ENCODE measurements at places on chromosomes 11 and 22.

DNA sequence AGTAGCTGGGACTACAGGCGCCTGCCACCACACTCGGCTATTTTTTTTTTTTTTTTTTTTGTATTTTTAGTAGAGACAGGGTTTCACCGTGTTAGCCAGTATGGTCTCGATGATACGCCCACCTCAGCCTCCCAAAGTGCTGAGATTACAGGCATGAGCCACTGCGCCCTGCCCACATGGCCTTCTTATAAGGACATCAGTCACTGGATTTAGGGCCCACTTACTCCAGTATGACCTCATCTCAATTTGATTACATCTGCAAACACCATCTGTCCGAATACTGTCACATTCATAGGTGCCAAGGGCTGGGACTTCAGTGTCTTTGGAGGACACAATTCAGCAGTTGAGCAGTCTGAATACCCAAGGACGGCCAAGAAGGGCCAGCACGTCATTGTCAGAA lies 8.2 kb upstream of the PRR5 start:
- no peak overlapping the region for H3K4me3 ChIP-seq
- no peak overlapping the region for H3K27ac ChIP-seq
- peaks cover 10% of the 10 kb centered on the region for H3K4me1 ChIP-seq
- no peaks in the 10 kb centered on the region for H3K36me3 ChIP-seq
- no peaks in the 10 kb centered on the region for H3K27me3 ChIP-seq

DNA sequence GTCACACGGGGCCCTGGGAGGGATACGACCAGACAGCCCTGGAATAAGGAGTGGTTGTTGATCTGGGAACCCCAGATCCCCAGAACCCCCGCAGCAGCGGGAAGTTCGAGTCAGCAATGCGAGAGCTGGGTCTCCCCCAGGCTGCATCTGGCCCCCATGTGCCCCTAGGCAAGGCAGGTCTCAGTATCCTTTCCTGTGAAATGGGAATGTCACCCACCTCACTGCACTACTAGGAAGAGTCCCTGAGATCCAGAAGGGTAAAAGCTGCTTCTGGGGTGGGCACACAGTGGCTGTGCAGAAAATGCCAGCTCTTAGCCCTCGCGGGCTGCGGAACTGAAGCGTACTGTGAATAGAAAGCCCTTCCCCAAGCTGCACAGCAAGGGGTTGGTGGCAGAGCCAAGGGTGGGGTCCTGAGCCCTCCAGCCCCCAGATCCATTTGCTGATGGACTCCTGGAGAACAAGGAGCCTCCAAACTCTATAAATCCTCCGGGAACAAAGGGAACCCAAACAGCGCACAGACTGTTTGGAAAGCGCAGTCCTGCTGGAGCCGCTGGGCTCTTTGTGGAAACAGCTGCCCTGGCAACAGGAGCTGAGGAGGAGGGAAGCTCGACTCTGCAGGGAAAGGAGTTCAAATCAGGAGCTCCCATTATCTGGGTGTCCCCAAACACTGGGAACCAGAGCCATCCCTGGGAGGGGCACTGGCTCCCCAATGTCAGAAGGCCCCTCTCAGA lies 68.2 kb upstream of the SHISAL1 start:
- H3K36me3 ChIP-seq, result no peaks in the 10 kb centered on the region
- no peak for DNase-seq
- H3K27me3 ChIP-seq, result peaks cover 4% of the 10 kb centered on the region
- H3K4me1 ChIP-seq, result no peaks in the 10 kb centered on the region

DNA sequence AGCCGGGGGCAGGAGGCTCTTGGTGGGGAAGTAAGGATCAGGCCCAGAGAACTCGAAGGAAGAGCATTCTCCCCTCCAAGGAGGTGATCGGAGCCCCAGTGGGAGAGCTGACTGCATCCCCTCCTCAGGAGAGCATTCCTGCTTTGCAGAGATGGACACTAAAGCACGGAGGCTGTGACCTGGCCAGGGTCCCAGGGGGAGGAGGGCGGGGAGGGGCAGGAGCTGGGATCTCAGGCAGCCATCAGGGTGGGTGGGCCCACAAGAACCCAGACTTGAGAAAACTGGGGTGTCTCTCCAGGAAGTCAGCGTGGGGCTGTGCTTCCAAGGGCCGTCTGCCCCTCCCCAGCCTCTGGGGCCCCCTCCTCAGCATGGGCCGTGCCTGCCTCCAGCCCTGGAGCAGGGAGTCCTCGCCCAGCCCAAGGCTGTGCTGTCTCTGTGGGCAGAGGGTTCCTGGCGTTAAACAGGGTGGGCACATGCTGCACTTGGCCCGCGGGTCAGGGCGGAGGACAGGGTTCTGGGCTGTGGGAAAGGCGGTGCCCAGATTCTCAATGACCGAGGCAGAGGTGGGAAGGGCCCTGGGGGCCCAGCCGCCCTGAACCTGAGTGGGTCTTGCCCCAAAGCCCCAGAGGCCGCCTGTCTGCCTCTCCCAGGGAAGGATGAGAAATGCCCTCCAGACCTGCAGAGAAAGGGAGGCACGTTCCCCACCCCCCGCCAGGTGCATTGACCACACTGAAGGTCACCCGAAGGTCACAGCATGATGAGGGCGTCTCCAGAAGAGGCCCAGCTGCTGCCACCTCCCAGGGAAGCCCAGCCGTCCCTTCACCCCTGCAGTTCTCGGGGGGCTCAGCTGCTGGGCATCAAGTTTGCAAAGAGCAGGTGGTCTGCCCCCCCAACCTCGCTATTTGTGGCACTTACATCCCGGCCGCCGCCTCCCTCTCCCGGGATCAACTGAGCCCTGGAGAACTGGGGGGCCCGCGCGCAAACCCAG lies 643 bp downstream of the CEND1 start:
- peaks cover 17% of the 10 kb centered on the region for H3K4me1 ChIP-seq
- H3K27me3 ChIP-seq, result no peaks in the 10 kb centered on the region
- H3K36me3 ChIP-seq, result peaks cover 6% of the 10 kb centered on the region
- H3K27ac ChIP-seq, result no peak overlapping the region
- no peak for DNase-seq

DNA sequence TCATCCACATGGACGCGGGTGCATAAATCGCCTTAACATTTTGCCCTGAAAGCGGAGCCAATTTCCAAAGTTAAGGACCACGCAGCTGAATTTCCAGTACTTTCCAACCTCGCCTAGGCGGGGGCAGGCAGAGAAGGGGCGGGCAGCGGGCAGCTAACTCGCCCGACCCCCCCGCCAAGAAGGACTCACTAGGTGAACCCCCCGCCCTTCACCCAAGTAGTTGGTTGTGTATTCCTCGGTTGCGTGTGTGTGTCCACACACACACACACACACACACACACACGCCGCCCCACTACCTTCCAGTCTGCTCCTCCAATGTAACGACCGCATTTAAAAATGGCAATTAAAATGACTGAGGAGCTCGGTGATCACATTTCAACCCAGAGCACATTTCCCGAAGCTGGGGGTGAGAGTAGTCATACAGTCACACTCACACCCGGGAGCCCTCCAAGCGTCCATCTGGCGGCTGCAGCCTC lies 1.4 kb downstream of the TENM4 start:
- no peaks in the 10 kb centered on the region for H3K4me1 ChIP-seq
- no peaks in the 10 kb centered on the region for H3K36me3 ChIP-seq
- H3K4me3 ChIP-seq, result no peak overlapping the region
- H3K27me3 ChIP-seq, result peaks cover 26% of the 10 kb centered on the region
- no peak overlapping the region for H3K27ac ChIP-seq

DNA sequence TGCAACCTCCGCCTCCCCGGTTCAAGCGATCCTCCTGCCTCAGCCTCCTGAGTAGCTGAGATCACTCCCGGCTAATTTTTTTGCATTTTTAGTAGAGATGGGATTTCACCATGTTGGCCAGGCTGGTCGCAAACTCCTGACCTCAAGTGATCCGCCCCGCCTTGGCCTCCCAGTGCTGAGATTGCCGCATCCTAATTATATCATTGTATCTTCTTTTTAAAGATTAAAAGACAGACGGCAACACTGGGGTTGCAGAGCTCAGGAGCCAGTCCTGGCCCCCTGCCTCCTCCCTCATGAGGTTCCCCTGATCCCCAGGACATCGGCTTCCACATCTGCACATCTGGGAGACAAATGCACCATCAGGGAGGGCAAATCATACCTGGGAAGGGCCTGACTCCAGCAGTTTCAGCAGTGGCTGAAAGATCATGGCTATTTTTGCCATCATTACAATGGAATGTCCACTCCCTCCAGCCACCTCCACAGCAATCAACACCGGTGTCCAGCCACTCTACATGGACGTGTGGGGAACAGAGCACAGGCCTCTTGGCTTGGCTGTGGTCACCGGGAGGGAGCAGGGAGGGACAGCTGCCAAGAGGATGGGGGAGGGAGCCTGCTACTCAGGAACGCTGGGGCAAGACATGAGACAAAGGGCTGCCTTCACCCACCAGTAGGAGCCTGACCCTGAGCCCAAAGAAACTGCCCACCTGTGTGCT lies 9.2 kb upstream of the CELSR1 start:
- no peak for DNase-seq
- H3K4me3 ChIP-seq, result no peak overlapping the region
- no peaks in the 10 kb centered on the region for H3K36me3 ChIP-seq
- no peaks in the 10 kb centered on the region for H3K4me1 ChIP-seq
- peaks cover under 1% of the 10 kb centered on the region for H3K27me3 ChIP-seq

DNA sequence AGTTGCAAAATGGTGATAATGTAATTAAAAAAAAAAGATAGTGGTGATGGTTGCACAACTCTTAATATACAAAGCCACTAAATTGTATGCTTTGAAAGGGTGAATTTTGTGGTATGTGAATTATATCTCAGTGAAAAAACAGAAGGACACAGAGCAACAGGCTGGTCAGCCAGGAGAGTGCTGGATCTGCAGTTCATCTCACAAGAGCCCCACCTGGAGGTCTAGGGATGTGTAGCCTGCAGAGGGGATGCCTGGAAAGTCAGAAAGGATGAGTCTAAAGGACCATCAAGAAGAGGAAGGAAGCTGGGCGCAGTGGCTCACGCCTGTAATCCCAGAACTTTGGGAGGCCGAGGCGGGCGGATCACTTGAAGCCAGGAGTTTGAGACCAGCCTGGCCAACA lies 9.0 kb downstream of the POLR3H start:
- H3K4me3 ChIP-seq, result no peak overlapping the region
- H3K27me3 ChIP-seq, result no peaks in the 10 kb centered on the region
- peaks cover 19% of the 10 kb centered on the region for H3K36me3 ChIP-seq
- DNase-seq, result no peak

GRCh38 chr11:72525466-72525865 lies 91.1 kb upstream of the CLPB start:
- H3K4me3 ChIP-seq, result no peak overlapping the region
- DNase-seq, result no peak
- no peak overlapping the region for H3K27ac ChIP-seq
- peaks cover 2% of the 10 kb centered on the region for H3K27me3 ChIP-seq
- no peaks in the 10 kb centered on the region for H3K36me3 ChIP-seq
- peaks cover 5% of the 10 kb centered on the region for H3K4me1 ChIP-seq

- DNase-seq, result no peak
- H3K4me1 ChIP-seq, result peaks cover 15% of the 10 kb centered on the region
- no peaks in the 10 kb centered on the region for H3K27me3 ChIP-seq
Measured at GRCh38 chr11:75536786-75537641, 11.3 kb upstream of the GDPD5 start.

- peak overlapping the region; percentile 97 for H3K27ac ChIP-seq
- DNase-seq, result no peak
- peaks cover 93% of the 10 kb centered on the region for H3K36me3 ChIP-seq
- H3K27me3 ChIP-seq, result no peaks in the 10 kb centered on the region
- peak overlapping the region; percentile 76 for H3K4me3 ChIP-seq
Measured at GRCh38 chr11:128481135-128481534, 106.2 kb downstream of the ETS1 start.

DNA sequence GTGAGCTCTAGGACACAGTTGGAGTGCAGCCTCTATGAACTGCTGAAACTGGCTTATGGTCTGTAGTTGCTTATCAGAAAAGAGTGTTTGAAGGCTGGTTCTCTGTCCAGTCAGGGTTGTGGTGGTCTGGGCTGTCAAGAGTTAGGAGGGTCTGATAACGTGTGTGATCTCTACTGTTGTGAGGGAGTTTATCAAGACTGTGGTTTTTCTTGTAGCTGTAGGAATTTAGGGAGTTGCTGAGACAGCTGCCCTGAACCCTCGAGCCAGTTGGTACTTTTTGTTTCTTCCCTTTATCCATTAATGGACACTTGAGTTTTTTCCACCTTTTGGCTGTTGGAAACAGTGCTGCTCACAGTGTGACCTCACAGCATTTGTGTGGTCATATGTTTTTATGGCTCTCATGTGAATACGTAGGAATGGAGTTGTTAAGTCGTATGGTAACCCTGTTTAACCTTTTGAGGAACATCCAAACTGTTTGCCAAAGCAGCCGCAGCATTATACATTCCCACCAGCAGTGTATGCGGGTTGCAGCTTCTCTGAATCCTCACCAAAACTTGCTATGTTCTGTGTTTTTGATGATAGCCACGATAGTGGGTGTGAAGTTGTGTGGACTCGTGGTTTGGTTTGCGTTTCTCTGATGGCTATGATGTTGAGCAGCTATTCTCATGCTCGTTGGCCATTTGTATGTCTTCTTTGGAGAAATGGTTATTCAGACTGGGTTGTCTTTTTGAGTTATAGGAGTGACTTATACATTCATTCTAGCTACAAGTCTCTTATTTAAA lies 20.9 kb upstream of the DGCR8 start:
- H3K36me3 ChIP-seq, result peaks cover 56% of the 10 kb centered on the region
- no peak overlapping the region for H3K27ac ChIP-seq
- H3K4me3 ChIP-seq, result no peak overlapping the region
- no peaks in the 10 kb centered on the region for H3K27me3 ChIP-seq

DNA sequence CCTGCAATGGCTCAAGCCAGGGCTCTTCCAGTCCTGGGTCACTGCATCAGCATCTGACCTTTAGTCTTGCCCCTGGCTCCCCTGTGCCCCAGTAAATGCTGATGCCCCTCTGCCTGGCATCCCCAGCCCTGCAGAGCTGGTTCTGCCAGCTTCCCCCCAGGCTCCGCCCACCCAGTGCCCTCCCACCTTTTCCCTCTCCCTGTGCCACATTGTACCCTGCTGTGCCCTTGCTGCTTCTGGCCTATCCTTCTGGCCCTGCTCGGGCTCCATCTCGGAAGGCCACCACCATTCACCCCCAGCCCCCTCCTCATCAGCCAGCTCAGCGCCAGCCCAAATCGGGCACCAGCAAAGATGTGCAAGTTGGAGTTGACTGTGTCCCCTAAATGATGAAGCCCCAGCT lies 7.4 kb downstream of the CAPN5 start:
- no peaks in the 10 kb centered on the region for H3K4me1 ChIP-seq
- no peaks in the 10 kb centered on the region for H3K36me3 ChIP-seq
- H3K27me3 ChIP-seq, result no peaks in the 10 kb centered on the region
- no peak for DNase-seq
- no peak overlapping the region for H3K27ac ChIP-seq
